Gastroesophageal sphincter (tissue), 4 donors: ENCODE measurements at places on chromosomes 2 and 18.

GRCh38 chr2:17107151-17107550, 411.1 kb downstream of the RAD51AP2 start:
- no peak for ATAC-seq

DNA sequence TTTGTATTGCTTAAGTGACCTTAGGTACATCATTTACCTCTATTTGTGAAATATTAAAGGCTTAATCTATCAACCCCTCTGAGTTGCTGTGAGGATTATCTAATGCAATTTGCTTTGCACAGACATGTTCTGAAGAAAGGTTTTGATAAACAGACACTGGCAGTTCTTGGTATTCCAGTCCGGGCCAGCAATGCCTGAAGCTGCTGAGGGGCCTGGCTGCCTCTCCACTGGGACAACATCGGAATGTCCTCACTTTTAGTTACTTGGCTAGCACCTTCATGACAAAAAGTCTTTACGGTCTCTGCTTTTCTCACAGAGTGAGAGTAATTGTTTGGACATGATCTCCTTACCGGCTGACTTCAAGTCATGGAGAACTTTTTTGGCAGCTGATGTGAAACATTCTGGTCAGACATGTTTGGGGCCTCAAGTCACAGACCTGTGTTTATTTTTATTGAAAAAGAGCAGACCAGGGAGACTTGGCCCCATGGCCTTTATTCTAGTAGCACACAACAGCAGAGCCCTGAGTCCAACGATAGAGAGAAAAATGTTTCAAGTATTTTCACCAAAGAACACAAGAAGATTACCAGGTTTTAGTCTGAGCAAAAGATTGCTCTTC, 1112.3 kb upstream of the FANCL start:
- no peak for ATAC-seq

GRCh38 chr2:17171446-17172049, 346.7 kb downstream of the RAD51AP2 start:
- no peak for ATAC-seq

- no peak for ATAC-seq
Observed at GRCh38 chr2:39629646-39630045, 36.1 kb upstream of the TMEM178A start.

- no peak for ATAC-seq
Observed at GRCh38 chr18:59665057-59666006, 31.9 kb downstream of the CCBE1 start.

GRCh38 chr18:22703883-22704585, 229.1 kb upstream of the RBBP8 start:
- no peak for ATAC-seq

- no peak for ATAC-seq
Observed at GRCh38 chr2:50514901-50515300, 517.0 kb downstream of the NRXN1 start.

- no peak for ATAC-seq
Observed at GRCh38 chr2:109419171-109419756, 194.5 kb downstream of the SEPTIN10 start.
